H9 (cell line): ENCODE measurements at places on chromosomes 4 and X.

- H3K36me3 ChIP-seq: peaks cover 57% of the 10 kb centered on the region
- H3K4me1 ChIP-seq: peaks cover under 1% of the 10 kb centered on the region; the same call in 1 of the 2 replicates
- no peak overlapping the region for H3K27ac ChIP-seq
- H3K27me3 ChIP-seq: no peaks in the 10 kb centered on the region
Measured at GRCh38 chr4:77065382-77065781, 10.4 kb downstream of the CCNI start.

GRCh38 chr4:33626221-33626620 lies 2618.1 kb downstream of the ARAP2 start:
- H3K4me1 ChIP-seq: no peaks in the 10 kb centered on the region
- no peak for DNase-seq
- no peak overlapping the region for H3K4me3 ChIP-seq
- H3K27ac ChIP-seq: no peak overlapping the region
- H3K27me3 ChIP-seq: no peaks in the 10 kb centered on the region
- H3K36me3 ChIP-seq: no peaks in the 10 kb centered on the region

DNA sequence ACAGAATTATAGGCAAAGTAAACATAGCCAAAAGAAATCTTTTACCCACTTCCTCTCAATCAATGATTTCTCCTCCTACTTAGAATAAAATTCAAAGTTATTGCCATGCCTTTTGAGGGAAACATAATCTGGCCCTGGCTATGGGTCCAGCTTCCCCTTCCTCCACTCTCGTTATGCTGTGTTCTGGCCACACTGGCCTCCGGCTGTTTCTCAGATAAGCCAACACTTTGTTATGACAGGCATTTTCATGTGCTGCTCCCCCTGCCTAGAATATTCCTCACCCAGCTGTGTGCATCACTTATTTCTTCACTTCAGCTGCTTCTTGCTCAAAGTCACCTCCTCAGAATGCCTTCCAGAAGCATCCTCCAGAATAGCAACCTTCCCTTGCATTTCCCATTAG lies 386.6 kb upstream of the AADAT start:
- H3K4me3 ChIP-seq: no peak overlapping the region
- no peak overlapping the region for H3K27ac ChIP-seq
- no peaks in the 10 kb centered on the region for H3K27me3 ChIP-seq

DNA sequence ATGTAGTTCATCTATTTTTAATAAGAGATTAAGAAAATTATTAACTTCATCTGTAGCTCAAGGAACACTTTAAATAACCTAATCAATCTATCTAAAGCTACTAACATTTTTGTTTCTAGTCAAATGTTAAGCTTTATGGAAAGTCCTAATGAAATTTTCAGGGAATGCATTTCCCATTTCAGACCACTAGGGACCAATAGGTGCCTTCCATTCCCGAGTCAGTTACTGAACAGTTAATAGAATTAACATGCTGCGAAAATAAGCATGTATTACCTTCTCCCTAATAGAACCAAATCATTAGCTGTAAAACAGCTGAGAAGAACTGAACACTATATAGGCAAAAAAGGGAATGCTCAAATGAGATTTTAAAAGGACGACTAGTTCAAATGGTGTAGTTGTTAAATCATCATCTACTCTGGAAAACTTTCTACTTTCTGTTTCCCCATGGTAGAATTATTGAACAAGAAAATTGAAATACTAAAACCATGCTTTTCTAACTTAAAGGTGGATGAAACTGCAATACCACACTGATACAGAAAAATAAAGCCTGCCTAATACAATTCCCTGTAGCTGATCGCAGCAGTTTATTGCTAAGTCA lies 22.5 kb downstream of the STX18 start:
- no peaks in the 10 kb centered on the region; the same call in 1 of the 2 replicates for H3K4me1 ChIP-seq
- no peak for DNase-seq
- no peak overlapping the region for H3K4me3 ChIP-seq
- H3K27ac ChIP-seq: no peak overlapping the region
- H3K36me3 ChIP-seq: no peaks in the 10 kb centered on the region

- H3K36me3 ChIP-seq: no peaks in the 10 kb centered on the region
- no peak for DNase-seq
- H3K27ac ChIP-seq: no peak overlapping the region
Measured at GRCh38 chr4:15040916-15041463, 38.7 kb downstream of the CPEB2 start.

- H3K4me3 ChIP-seq: no peak overlapping the region
- no peaks in the 10 kb centered on the region for H3K4me1 ChIP-seq
- H3K27ac ChIP-seq: no peak overlapping the region
- H3K27me3 ChIP-seq: no peaks in the 10 kb centered on the region
- no peak for DNase-seq
- H3K36me3 ChIP-seq: no peaks in the 10 kb centered on the region
Measured at GRCh38 chr4:165505958-165506837, 127.4 kb downstream of the CPE start.

DNA sequence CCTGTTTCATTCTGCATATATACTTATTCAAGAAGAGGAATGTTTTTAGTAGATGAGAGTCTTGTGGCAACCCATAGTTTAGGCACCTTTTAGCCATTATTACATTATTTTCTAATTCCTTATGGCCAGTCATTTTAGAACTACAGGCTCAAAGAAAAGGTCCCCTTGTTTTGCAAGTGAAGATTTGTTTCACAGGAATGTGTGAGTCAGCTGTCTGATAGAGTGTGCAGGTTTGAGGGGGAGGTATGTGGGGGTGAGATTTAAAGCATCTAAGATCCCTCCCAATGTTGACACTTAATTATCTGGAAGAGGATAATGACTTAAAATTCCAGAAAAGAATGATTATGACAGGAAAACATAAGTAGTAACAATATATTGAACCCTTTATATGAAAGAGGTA lies 495.6 kb downstream of the KCNIP4 start:
- no peaks in the 10 kb centered on the region for H3K36me3 ChIP-seq
- H3K4me1 ChIP-seq: no peaks in the 10 kb centered on the region
- DNase-seq: no peak
- H3K27me3 ChIP-seq: no peaks in the 10 kb centered on the region
- no peak overlapping the region for H3K27ac ChIP-seq

DNA sequence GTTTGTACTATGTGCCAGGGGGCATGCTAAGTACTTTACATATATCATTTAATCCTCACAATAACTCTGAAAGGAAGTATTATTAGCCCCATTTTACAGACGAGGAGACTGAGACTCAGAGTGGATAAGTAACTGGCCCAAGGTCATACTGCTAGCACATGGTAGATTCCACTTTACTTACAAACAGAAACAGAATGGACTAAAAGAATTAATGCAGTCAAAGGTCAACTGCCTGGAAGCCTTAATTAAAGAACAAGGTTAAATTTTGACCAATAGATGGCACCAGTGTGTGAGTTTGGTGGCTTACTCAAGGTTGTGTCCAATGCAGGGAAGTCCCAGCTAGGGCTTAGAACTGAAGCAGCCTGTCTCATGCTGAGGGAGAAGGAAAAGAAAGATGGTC lies 4.7 kb downstream of the RIPPLY1 start:
- H3K36me3 ChIP-seq: no peaks in the 10 kb centered on the region; the same call in 2 of the 3 replicates
- no peaks in the 10 kb centered on the region for H3K4me1 ChIP-seq
- DNase-seq: no peak
- no peak overlapping the region for H3K4me3 ChIP-seq
- H3K27ac ChIP-seq: no peak overlapping the region
- no peaks in the 10 kb centered on the region for H3K27me3 ChIP-seq

DNA sequence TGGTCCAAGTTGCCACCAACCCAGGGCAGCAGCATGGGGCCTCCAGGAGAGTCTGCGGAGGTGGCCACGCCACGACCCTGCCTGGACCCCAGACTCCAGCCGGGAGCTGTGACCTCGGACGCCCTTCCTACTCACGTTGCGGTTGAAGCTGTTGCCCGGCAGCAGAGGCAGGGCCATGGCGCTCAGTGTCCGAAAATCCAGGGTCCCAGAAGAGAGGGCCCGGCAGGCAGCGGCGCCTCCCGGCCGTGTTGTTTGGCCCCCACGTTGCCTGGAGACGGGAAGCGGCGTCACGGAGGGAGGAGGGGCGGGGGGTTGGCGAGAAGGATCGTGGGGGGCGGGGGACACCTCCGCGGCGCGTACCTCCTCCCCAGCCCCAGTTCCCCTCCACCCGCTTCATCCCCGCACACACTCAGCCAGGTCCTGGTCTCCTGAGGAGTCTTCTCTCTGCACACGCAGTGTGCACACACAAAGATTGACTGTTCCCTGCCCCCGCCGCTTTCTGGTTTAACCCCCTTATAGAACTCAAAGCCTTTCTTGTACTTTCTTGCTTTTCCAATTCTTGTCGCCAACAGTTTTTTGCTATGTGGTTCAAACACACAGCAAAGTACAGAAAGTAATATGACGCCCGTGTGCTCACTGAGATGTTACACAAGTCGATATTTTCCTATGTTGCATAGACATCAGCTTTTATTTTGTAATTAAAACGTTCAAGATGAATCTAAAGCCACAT lies at the start of gene EFHC2:
TSS of gene EFHC2 (minus strand) at position 261 of the 730 bp plus-strand sequence. CDS start at position 177, 84 bp downstream.
- peaks cover 4% of the 10 kb centered on the region for H3K36me3 ChIP-seq
- H3K4me1 ChIP-seq: no peaks in the 10 kb centered on the region; the same call in 1 of the 2 replicates
- H3K27me3 ChIP-seq: no peaks in the 10 kb centered on the region
- H3K27ac ChIP-seq: no peak within 1 kb of the TSS
- peak; percentile 38 for DNase-seq

DNA sequence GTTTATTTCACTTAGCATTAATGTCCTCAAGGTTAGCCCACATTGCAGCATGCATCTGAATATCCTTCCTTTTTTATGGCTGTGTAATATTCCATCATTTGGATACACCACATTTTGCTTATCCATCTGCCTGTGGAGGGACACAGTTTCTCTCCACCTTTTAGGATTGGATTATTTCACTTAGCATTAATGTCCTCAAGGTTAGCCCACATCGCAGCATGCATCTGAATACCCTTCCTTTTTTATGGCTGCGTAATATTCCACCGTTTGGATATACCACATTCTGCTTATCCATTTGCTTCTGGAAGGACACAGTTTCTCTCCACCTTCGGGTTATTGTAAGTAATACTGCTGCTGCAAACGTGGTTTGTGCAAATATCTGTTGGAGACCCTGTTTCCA lies 110.0 kb downstream of the DHRSX start:
- no peaks in the 10 kb centered on the region for H3K27me3 ChIP-seq
- DNase-seq: no peak
- peaks cover 2% of the 10 kb centered on the region; the same call in 1 of the 2 replicates for H3K4me1 ChIP-seq
- H3K36me3 ChIP-seq: peaks cover 44% of the 10 kb centered on the region
- no peak overlapping the region for H3K4me3 ChIP-seq

DNA sequence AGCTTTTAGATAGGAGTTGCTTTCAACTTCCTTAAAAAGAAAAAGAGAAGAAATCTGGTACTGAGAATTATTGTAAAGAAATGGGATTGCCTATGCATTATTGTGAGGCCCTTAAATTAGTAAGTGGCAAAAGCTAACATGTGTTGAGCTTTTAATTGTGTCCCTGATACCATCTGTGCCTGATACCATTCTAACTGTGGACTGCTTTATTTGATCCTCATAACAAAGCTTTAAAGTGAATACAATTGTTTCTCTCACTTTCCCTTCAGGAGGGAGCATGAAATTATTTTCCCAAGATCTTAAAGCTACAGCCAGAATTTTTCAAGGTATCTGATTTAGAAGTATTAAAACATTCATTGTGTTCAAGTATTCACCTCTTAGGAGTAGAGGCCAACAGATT lies 9.9 kb downstream of the KCTD8 start:
- H3K4me3 ChIP-seq: no peak overlapping the region
- H3K27ac ChIP-seq: no peak overlapping the region
- no peaks in the 10 kb centered on the region for H3K36me3 ChIP-seq
- DNase-seq: no peak
- no peaks in the 10 kb centered on the region for H3K27me3 ChIP-seq

GRCh38 chrX:1589356-1590130 lies 1.9 kb upstream of the AKAP17A start:
- H3K27ac ChIP-seq: no peak overlapping the region
- no peak for DNase-seq
- H3K27me3 ChIP-seq: no peaks in the 10 kb centered on the region

DNA sequence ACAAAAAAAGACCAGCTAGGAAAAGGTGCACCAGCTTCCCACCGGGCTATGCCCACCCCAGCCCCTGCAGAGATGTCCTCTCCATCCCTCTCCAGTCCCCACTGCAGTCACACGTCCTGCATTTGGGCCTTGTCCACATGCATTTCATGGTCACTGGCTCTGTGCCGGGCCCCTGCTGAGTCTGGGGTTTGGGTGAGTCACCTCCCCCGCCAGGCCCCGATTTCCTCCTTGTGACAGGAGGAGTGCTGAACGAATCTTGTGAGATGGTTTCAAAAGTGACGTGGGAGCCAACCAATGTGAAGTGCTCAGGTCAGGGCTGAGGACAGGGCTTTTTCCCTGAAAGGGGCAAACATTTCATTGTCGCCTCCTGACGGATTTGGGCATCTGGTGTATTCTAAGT lies 7.1 kb downstream of the CPZ start:
- no peaks in the 10 kb centered on the region for H3K4me1 ChIP-seq
- no peaks in the 10 kb centered on the region for H3K27me3 ChIP-seq
- no peak for DNase-seq
- H3K4me3 ChIP-seq: no peak overlapping the region
- peaks cover 37% of the 10 kb centered on the region for H3K36me3 ChIP-seq

DNA sequence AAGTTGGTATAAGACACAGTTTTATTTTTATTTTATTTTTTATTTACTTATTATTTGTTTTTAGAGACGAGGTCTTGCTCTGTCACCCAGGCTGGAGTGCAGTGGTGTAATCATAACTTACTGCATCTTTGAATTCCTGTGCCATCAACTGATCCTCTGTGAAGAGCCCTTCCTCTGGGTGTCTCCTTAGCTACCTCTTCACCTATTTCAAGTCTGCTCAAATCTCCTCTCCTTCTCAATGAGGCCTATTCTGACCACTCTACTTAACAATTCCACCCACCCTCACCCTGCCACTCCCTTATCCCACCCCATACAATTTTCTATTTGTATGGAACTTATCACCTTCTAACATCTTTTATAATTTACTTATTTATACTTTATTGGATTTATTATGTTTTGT lies 183.4 kb downstream of the PPP3CA start:
- H3K36me3 ChIP-seq: no peaks in the 10 kb centered on the region
- no peak overlapping the region for H3K4me3 ChIP-seq
- H3K4me1 ChIP-seq: peaks cover 5% of the 10 kb centered on the region
- no peaks in the 10 kb centered on the region for H3K27me3 ChIP-seq

DNA sequence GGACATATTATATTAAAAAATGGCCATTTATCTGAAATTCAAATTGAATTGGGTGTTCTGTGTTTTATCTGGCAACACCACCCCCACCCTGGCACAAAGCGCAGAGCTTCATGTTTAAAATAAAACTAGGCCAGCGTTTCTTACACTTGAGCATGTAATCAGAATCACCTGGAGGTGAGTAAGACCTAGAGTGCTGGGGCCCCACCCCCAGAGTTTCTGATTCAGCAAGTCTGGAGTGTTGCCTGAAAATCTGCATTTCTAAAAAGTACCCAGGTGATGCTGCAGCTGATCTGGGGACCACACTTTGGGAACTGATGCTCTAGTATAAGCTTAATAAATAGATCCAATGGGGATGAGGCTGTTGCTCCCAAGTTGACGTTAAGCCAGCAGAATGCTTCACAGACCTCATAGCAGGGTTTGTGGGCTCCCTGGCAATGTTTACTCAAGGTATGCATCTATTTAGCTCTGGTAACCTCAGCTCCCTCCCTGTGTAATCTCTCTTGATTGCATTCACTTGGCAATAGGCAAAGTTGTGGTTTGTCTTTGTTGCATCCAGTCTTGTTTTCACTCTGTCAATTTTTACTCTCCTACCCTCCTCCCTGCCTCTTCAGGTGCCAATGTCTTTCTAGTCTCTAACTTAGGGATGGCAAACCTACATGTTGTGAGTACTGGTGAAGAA lies 99.8 kb upstream of the TEX13D start:
- H3K27me3 ChIP-seq: no peaks in the 10 kb centered on the region
- H3K4me1 ChIP-seq: peaks cover 3% of the 10 kb centered on the region; the same call in 1 of the 2 replicates
- DNase-seq: no peak

- H3K4me1 ChIP-seq: no peaks in the 10 kb centered on the region
- no peaks in the 10 kb centered on the region for H3K27me3 ChIP-seq
- H3K4me3 ChIP-seq: no peak overlapping the region
- H3K36me3 ChIP-seq: no peaks in the 10 kb centered on the region
Measured at GRCh38 chrX:30141966-30142365, 73.4 kb upstream of the MAGEB2 start.
